ENCODE measurements at places on chromosomes 5 and 9. TPM values are rescaled to one million over a fixed set of nuclear protein-coding genes. Genes with fewer than 3 reads are reported as not detected.

Gene ECSCR
- total RNA-seq = 6.6 TPM

Gene OR1Q1
- total RNA-seq = not detected

Gene SLC4A9
- not detected for total RNA-seq

Gene NUTM2G
- total RNA-seq = not detected

Gene TAF11L10
- not detected for total RNA-seq

Gene SPINK7
- not detected for total RNA-seq

Gene BTNL3
- not detected for total RNA-seq

Gene CEL
- total RNA-seq = 0.29 TPM

Gene IL33
- total RNA-seq = 29.2 TPM

Gene TMEM252
- not detected for total RNA-seq

Gene CCDC152
- total RNA-seq = 1.3 TPM

Gene IFNB1
- not detected for total RNA-seq

Gene ZNF300
- total RNA-seq = 4.6 TPM

Gene PCDHGB2
- total RNA-seq = 10.5 TPM

Gene CEP120
- 18.7 TPM for total RNA-seq

Gene IPPK
- total RNA-seq = 5.8 TPM

Gene RASGRF2
- total RNA-seq = 15.7 TPM

Gene NME5
- total RNA-seq = 3.9 TPM

Gene SEPTIN8
- 43.0 TPM for total RNA-seq

Gene DBH
- not detected for total RNA-seq

Gene IL9
- not detected for total RNA-seq

Gene TLX3
- not detected for total RNA-seq

Gene GALT
- 36.7 TPM for total RNA-seq

Gene PCA3
- 0.44 TPM for total RNA-seq

Gene HSPB3
- total RNA-seq = not detected

Gene PITX1
- total RNA-seq = 0.33 TPM

Gene SPATA31D4
- not detected for total RNA-seq

Gene KCNIP1
- 1.6 TPM for total RNA-seq

Gene ELAVL2
- 1.1 TPM for total RNA-seq

Gene RASEF
- 50.1 TPM for total RNA-seq

Gene CCNB1
- total RNA-seq = 7.5 TPM

Gene CBY3
- total RNA-seq = not detected

Gene ADGRD2
- total RNA-seq = not detected

Gene PCDH12
- total RNA-seq = 3.5 TPM

Gene PCDHB13
- total RNA-seq = 4.8 TPM

Gene LHX3
- not detected for total RNA-seq

Gene ZNF608
- total RNA-seq = 82.1 TPM

Gene IRX2
- 26.2 TPM for total RNA-seq

Gene CENPH
- 2.6 TPM for total RNA-seq

Gene MEGF10
- total RNA-seq = 14.4 TPM
